ENCODE measurements at places on chromosomes 11 and 22.

- no peak for DNase-seq
Measured at GRCh38 chr22:43434275-43434927, 22.6 kb downstream of the MPPED1 start.

DNA sequence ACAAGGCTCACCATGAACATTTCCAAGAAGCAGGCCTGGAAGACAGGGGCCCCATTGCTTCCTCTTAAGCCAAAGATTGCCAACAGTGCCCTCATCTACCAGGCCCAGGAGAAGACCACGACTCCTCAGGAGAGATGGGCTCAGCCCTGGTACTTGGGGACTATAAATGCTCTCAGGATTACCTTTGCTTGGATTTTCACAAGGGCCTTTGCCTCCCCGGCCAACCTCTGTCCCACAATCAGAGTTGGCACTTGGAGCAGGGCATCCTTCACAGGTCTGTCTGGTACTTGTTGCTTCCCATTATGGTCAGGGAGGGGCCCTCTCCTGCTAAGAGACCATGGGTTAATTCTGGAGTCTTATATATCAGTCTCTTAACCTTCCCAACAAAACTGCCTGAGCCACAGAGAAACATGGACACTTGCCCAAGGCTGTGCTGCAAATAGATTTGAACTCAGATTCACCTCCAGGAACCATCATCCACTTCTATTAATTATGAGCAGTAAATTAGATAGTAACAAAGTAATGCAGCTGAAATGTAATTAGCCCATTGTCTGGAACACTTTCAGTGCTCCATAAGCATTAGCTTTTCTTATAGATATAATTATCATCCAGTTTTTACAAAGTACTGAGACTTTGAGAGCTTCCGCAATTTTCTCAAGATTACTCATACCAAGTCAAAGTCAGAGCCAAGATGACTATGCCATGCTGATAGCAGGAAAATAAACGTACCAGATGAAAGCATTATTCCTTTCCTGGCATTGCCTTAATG is 33.5 kb downstream of the POU2AF3 start:
- peak; percentile 27 for DNase-seq

- no peak for DNase-seq
Measured at GRCh38 chr11:45161252-45162063, 15.0 kb downstream of the PRDM11 start.

GRCh38 chr11:127073621-127074020 is 73.1 kb upstream of the KIRREL3 start:
- DNase-seq, result no peak

DNA sequence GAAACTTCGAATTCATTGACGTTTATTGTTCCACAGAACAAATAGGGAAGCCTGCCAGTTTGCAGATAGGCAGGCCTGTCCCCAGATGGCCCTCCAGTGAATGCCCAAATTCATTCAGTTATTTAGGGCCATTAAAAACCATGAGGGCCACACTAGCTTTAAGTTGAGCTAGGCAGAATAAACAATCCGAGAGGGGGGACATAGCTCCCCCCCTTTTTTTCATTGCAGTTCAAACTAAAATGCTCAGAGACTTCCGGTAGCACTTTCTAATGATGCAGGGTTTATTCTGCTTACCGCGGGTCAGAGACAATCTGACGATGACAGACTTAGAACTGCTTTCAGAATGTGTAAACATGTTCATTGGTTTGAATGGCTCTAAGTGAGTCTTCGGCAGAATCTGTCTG is 72.0 kb downstream of the ZBTB16 start:
- DNase-seq, result no peak

- DNase-seq, result no peak
Measured at GRCh38 chr11:41970681-41971080, 511.2 kb upstream of the LRRC4C start.

DNA sequence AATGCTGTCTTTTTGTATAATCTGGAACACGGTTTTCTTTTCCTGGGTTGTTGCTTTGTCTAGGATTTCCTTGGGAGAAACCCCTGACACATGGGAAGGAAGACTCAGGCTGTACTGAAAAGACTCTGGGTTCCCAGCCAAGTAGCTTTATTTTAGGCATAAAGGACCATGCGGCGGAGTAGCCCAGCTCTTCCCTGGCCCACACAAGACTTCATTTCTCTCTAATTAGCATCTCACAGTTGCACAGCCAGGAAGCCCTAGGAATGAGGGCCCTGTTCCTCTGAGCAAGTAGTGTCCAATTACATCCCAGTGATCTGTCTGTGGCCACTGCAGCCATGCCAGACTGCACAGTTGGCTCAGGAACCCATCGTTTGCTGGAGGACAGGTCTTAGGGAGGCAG is 319.5 kb downstream of the TENM4 start:
- no peak for DNase-seq

GRCh38 chr11:126310200-126310991 is 6.5 kb downstream of the DCPS start:
- no peak for DNase-seq

DNA sequence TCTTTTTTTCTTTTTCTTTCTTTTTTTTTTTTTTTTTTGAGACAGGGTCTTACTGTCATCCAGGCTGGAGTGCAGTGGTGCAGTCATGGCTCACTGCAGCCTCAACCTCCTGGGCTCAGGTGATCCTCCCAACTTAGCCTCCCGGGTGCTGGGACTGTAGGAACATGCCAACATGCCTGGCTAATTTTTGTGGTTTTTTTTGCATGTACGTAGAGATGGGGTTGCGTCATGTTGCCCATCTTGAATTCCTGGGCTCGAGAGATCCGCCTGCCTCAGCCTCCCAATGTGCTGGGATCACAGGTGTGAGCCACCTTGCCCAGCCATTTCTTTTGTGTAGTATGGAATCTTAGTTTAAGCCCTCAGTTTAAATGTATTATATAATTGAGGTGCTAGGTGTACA is 20.4 kb downstream of the MTMR3 start:
- DNase-seq, result no peak

DNA sequence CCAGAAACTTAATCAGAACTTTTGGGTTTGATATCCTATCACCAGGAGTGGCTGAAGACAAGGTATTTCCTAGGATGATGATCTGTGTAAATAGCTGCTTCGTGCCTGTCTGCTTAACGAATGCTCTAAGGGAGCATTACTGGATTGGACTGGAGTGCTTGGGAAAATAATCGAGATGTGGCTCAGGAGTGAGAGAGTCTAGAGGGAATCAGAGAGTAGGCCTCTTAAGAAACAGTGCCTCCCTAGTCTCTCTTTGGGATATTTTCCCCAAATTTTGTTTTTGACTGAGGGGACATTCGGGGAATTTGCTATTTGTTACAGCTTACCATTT is 2.5 kb downstream of the MAML2 start:
- DNase-seq, result no peak

DNA sequence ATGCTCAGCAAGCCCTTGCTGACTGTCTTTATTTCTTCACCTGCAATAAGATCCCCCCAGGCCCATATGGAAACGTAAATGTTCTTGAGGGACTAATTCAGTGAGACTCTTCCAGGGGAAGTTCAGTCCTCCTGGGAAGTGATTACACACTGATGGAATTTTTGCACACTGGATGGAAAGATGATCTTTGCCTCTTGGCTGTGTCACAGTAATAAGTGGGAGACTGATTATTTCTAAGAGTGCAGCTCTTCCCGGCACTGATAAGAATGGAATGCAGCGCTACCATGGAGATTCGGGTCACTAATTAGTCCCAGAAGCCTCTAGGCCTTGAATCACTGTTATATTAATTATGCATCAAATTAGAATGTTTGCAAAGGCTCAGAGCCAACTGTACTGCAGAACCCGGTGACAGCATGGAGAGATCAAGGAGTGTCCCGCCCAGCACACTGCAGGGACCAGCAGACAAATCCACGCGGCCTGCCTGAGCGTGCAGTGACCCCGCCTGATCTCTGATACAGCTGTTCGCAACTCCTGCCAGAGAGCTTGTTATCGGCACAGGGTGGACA is 178.3 kb downstream of the SNX19 start:
- peak; percentile 82 for DNase-seq

GRCh38 chr11:126396965-126397364 is 41.5 kb downstream of the ST3GAL4 start:
- no peak for DNase-seq

GRCh38 chr11:62858201-62858600 is 18.8 kb upstream of the WDR74 start:
- no peak for DNase-seq

- peak; percentile 29 for DNase-seq
Measured at GRCh38 chr11:93921695-93922468, 71.5 kb upstream of the VSTM5 start.

DNA sequence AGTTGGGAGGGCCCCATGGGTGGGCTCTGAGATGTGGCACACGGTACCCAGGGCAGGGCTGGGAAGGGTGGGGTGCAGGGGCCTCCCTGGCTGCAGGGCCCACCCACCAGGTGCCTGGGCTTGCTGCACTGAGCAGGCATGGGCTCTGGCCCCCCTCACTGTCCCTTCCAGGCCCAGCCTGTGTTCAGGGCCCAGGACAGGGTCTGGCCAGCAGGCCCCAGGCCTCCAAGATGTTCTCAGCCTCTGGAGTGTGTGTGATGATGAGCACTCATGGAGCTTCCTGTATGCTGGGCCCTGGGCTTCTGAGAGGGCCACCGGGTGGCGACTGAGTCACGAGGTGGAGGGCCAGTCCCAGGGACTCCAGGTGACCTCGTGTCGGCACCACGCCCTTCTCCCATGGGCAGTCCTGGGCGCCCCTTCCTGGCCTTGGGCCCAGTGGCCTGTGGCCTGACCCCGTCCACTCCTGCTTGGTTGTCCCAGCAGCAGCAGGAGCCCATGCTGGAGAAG is 55.9 kb upstream of the CCDC188 start:
- no peak for DNase-seq

GRCh38 chr11:3094223-3094824 is 37.1 kb upstream of the CARS1 start:
- DNase-seq, result no peak

- no peak for DNase-seq
Measured at GRCh38 chr11:90805172-90805571, 582.3 kb upstream of the CHORDC1 start.

- no peak for DNase-seq
Measured at GRCh38 chr11:32594272-32594671, 10.6 kb downstream of the EIF3M start.

DNA sequence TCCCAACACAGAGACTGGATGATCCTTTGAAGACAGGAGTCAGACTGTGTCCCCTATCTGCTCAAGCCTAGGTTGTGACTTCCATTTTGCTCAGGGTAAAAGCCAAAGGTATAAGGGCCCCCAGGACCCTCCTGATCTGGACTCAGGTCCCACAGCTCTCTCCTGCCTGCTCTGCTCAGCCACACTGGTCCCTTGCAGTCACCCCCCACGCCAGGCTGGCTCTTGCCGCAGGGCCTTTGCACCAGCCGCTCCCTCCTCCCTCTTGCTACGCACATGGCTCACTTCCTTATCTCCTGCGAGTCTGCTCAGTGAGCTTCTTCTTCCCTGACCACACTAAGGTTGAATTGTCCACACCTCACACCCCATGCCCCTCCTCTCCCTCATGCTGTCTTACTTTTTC is 28.4 kb upstream of the CACNG2 start:
- DNase-seq, result no peak

- DNase-seq, result no peak
Measured at GRCh38 chr11:11038352-11038751, 180.5 kb upstream of the ZBED5 start.

DNA sequence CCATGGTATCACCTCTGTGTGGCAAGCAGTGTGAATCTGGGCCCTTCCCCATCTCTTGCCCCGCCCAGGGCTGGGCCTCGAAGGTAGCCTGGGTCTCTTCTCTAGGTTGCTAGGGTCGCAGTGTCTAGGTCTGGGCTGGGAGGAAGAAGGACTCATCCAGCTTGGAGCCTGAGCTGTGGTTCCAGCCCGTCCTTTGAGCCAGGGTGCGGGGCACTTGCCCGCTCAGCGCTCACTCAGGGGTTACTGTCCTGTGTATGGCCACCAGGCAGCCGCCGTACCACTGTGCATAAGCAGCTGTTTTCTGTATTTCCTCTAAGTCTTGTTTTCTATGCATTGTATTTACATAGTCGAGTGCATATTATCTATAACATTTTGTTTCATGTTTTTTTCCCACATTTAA is 160.9 kb downstream of the TBC1D22A start:
- no peak for DNase-seq

DNA sequence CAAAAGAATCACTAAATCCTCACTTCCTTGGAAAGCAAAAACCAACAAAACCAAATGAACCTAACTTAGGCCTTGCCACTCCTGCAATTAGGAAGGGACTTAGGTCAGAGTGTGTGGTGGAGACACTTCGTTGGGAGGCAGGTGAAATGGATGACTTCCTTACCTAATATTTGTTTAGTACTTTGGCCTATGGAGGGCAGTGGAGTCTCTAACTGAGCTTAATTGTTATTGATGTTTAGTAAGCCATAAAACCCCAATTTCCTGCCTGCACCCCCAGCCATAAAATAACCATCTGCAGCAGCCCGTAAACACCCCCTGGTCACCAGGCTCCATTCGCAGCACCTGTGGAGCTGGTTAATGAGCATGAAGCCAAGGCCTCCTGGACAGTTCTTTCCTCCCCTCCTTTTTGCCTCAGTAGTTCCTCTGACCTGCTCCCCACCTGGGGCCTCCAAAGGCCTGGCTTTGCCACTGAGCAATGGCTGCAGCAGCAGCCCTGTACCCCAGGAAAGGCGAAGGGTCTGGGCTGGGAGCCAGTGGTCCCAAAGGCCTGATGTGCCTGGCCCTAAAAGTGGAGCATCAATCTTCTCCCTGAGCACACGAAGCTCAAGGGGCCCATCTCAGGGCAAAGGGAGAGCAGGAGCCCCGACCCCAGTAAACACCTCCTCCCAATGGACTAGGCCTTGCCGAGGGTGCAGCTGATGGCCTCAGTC is 15.6 kb upstream of the SYT13 start:
- no peak for DNase-seq

DNA sequence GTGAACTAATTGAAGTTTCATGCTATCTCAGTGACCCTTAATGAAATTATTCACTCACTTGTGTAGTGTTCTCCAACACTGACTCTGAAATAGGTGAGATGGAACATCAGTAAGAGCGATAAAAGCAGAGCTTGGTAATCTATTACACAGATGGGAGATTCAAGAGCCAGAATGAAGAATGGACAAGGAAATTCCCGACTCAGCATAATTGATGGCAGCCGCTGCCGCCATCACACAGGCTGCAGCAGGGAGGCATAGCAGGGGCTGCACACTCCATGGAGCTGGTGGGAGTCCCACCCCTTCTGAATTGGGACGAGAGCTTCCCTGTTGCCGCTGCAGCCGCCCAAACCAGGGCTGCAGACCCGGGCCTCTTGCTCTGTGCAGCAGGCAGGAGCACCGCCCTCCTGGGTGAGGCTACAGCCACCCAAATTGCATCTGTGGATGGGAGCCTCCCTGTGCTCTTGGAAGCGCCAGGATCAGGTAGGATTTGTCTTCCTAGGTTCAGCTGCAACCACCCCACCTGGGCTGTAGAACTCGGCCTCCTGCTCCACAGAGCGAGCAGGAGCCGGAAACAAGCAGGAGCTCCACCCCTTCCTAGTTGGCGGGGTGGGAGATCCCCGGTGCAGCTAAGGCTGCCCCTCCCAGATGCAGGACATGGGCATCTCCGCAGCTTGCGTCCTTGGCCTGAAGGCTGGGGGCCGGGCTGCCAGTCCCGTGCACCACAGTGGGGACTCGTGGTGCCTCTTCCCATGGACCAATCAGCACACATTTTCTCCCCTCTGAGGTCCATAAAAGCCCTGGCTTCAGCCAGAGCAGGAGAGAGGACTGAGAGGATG is 535.1 kb upstream of the LUZP2 start:
- no peak for DNase-seq

- no peak for DNase-seq
Measured at GRCh38 chr22:35761037-35761436, 43.4 kb downstream of the APOL5 start.

All from AG09319 (cell line).